ENCODE measurements at places on chromosomes 2 and 18.

DNA sequence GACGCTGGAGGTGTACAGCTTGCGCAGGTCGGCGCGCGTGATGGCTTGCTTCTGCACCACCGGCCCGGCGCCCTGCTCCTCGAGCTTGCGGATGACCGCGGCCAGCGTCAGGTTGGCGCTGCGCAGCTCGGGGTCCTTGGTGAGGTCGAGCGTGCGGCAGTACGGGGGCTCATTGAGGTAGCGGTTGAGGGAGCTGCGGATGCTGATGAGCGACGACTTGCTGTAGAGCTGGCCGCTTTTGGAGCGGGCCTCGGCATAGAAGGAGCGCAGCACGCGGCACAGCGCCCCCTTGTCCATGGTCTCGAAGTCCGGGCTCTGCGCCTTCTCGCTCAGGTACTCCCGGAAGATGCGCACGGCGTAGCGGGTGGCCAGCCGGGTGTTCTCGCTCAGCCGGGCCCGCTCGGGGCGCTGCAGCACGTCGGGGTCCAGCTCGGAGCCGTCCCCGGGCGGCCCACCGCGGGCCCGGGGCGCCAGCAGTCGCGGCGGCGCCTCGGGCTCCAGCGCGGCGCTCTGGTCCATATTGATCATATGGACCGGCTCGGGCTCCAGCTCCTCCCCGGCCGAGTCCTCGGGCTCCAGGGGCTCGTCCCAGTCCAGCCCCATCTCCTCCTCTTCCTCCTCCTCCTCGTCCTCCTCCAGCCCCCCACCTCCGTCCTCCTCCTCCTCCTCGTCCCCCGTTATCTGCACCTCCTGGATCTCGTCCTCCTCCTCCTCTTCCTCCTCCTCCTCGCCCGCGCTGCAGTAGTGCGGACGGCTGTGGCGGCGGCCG, 523 bp downstream of the KCTD1 start:
- DNase-seq, result peak; percentile 75

DNA sequence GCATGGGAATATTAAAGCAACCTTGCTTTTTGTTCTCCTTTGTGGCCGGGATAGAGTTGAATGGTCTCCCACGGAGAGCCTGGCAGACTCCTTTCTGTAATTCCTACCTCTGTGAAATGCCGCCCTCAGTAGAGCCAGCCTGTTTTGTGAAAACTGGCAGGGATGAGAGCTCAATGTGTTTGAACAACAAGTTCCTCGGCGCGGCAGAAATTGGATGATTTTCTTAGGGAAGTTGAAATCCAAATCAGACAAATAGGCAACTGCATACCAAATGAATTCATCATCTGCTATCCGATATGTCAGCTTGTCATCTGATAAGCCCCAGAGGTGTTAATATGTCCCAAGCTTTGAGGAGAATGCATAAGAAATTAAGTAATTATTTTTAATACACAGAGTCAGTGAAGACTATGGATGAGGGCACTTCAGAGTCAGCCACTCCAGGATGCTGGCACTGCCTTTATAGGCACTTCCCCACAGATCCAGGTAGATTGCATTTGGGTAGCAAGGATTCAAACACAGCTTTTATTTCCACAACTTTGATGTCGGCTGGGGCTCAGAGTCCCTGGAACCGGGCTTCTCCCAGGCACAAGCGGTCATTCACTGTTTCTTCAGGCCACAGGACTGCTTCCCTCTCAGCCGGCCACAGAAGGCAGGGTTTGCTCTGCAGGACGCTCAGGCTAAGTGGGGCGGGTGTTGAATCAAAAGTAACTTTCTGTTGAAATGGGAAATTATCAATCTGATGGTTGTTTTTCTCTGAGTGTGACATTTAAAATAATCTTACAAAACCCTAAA, 82.8 kb upstream of the REV1 start:
- no peak for DNase-seq

GRCh38 chr2:18605115-18605514, 15.7 kb upstream of the NT5C1B start:
- no peak for DNase-seq

DNA sequence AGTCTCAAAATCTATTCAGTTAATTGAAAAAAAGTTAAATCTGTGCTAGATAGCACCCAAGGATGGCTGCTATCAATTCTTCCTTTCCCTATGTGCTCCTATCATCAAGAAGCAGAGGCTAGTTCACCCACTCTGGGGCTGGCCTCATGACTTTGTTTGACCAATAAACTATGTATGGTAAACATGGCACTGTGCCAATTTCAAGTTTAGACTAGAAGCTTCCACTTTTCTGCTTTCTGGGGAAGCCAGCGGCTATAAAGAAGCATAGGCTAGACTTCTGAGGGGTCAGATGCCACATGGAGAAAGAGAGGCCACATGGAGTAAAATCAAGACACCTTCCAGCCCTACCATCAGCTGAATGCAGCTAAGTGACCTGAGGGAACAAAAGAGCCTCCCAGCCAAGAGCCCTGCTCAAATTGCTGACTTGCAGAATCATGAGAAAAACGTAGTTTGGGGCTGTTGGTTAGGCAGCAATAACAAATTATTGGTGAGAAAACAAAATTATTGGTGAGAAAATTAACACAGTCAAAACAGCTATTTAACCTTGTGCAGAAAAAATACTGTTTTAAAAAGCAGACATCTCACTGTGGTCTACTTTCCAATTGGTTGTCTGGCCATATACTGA, 86.5 kb upstream of the SLC14A2 start:
- DNase-seq, result no peak

All from fibroblast of mammary gland (primary cell).